ENCODE measurements at places on chromosomes 5 and 9. TPM values are rescaled to one million over a fixed set of nuclear protein-coding genes. Genes with fewer than 3 reads are reported as not detected.

Gene TENT4A
- total RNA-seq, result 32.9 TPM

Gene ORM2
- total RNA-seq, result not detected

Gene TAF11L5
- total RNA-seq, result not detected

Gene JMY
- total RNA-seq, result 67.3 TPM

Gene TRIM14
- total RNA-seq, result 4.4 TPM

Gene ATP6V0E1
- 66.2 TPM for total RNA-seq

Gene ERCC8
- 42.7 TPM for total RNA-seq

Gene TGFBI
- 191 TPM for total RNA-seq

Gene NUTM2G
- not detected for total RNA-seq

Gene ENC1
- total RNA-seq, result 76.3 TPM

Gene ARPC5L
- total RNA-seq, result 11.7 TPM

Gene SLC36A3
- total RNA-seq, result not detected

Gene TRPM3
- total RNA-seq, result 207 TPM

Gene NSG2
- 108 TPM for total RNA-seq

Gene PLPPR1
- 73.4 TPM for total RNA-seq

Gene GCNT4
- total RNA-seq, result 0.71 TPM

Gene LURAP1L
- total RNA-seq, result 32.5 TPM

Gene MARCOL
- not detected for total RNA-seq

Gene PKD2L2
- not detected for total RNA-seq

Gene GNAQ
- 53.3 TPM for total RNA-seq

Gene SLC34A1
- not detected for total RNA-seq

Gene N4BP3
- total RNA-seq, result 10.6 TPM

Gene IFNA21
- not detected for total RNA-seq

Gene GABRG2
- 19.2 TPM for total RNA-seq

Gene LRRC8A
- total RNA-seq, result 36.3 TPM

Gene PCDHGB3
- 14.2 TPM for total RNA-seq

Gene ANKRD20A1
- 7.1 TPM for total RNA-seq

Gene ANKDD1B
- 1.4 TPM for total RNA-seq

Gene SH3GL2
- 18.0 TPM for total RNA-seq

Gene GALNT12
- total RNA-seq, result 6.2 TPM

Gene C9orf153
- total RNA-seq, result 1.2 TPM

Gene PPP3R2
- total RNA-seq, result 0.82 TPM

Gene KCNN2
- 7.7 TPM for total RNA-seq

Gene WDR31
- total RNA-seq, result 17.2 TPM

Gene GDNF
- total RNA-seq, result 0.49 TPM

Gene C5orf52
- total RNA-seq, result not detected

Gene STPG3
- total RNA-seq, result not detected

Gene ARL14EPL
- not detected for total RNA-seq

Gene LHX3
- 18.5 TPM for total RNA-seq

Gene KCNT1
- total RNA-seq, result 1.1 TPM

Gene TPPP
- 5.2 TPM for total RNA-seq

Gene C7
- total RNA-seq, result 7.5 TPM

Gene LCN9
- not detected for total RNA-seq

Gene PRUNE2
- total RNA-seq, result 95.8 TPM

Gene NPM1
- 751 TPM for total RNA-seq

Gene RFESD
- 4.8 TPM for total RNA-seq

Gene SLC23A1
- total RNA-seq, result not detected

Gene LHX2
- total RNA-seq, result 47.3 TPM

Gene BTNL3
- not detected for total RNA-seq

Gene ANKRD34B
- total RNA-seq, result not detected

Gene ADAMTS19
- total RNA-seq, result 36.0 TPM
